ENCODE measurements at places on chromosomes 1 and 21.

DNA sequence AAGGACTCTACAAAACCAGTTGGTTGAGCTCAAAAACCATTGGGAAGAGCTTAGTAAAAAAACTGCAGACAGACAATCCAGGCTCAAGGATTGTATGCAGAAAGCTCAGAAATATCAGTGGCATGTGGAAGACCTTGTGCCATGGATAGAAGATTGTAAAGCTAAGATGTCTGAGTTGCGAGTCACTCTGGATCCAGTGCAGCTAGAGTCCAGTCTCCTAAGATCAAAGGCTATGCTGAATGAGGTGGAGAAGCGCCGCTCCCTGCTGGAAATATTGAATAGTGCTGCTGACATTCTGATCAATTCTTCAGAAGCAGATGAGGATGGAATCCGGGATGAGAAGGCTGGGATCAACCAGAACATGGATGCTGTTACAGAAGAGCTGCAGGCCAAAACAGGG lies 104.0 kb upstream of the BMP8A start:
- DNase-seq, result peak; percentile 79

GRCh38 chr1:63575340-63575826 lies 17.8 kb upstream of the PGM1 start:
- DNase-seq, result peak; percentile 30

DNA sequence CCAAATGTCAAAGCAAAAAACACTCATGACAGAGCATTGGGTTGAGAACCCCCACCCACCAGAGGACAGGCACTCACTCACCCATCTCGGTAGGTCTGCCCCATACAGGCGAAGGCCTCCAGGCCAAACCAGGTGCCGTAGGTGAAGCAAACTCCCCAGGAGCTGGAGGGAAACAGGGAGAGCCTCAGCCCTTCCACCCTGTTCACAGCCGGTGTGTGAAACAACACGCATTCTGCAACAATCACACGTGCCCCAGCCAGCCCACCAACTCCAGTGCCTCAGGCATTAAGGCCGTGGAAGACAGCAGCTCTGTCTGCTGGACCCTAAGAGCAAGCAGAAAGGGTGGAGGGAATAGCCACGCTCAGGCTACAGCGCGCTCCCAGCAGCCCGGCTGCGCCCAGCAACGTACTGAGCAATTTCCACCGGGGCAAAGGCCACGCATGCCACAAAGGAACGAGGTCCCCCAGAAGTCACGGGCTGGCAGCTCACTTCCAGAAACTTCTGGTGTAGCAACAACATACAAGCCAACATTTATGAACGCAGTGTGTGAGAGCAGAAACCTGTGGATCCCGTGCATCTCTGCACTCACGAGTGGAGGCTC lies 11.4 kb upstream of the SPATC1L start:
- no peak for DNase-seq

DNA sequence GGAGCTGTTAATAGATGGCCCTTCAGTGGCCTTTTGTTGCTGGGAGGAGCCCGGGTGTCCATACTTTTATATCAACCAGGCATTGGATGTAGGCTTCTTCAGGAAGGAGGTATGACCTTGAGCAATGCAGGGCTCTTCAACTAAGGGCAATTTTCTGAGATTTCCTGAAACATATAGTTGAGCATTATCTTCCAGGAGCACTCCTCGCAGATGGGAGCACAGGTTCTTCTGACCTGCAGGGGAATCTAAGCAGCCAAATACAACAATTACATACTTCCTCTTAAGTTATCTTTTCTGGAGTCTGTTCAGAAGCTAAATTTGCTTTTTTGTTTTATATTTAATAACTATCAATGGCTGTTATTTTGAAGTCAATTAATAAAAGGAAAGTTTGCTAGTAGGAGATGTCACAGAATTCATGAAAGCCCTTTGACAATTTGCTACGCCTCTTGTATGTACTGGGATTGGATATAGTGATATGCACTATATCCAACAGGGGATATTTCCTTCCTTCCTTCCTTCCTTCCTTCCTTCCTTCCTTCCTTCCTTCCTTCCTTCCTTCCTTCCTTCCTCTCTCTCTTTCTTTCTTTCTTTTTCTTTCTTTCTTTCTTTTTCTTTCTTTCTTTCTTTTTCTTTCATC lies 422.6 kb upstream of the NEGR1 start:
- no peak for DNase-seq

GRCh38 chr1:201408176-201408833 lies 9.2 kb upstream of the LAD1 start:
- DNase-seq, result peak; percentile 71

DNA sequence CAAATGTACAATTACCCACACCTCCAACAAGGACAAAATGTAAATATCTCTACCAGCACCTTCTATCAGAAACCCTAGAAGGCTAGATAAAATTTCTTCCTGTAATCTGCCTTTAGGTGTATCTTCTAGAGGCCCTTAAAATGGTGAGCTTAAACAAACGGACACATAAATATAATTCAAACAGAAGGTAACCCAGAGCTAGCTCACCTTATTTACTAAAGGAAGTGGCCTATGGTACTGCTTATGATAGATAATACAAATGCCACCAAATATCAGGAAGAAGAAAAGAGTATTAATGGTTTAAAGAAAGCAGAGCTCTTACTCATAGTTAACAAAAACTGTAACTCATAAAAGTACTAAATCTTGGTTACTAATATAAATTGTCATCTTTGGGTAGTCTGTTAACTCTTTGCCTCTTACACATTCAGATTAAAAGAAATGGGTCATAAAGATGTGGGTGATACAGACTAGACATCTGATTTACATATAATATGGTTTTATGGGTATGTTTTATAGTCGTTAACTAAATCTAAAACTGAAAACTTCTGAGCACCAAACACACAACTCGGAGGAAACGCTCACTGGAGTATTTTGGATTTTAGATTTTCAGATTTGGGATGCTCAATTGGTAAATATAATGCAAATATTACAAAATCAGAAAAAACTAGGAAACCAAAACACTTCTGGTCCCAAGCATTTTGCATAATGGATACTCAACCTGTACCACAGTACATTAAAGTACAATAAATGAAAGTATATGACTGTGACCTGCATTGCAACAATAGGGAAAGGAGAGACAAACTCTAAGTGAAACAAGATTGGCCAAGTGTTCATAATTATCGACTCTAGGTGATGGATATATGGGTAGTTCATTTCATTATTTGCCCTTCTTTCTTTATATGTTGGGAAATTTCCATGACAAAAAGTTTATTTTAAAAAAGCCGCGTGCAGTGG lies 23.2 kb downstream of the TRIT1 start:
- no peak for DNase-seq

GRCh38 chr1:20742671-20743070 lies 10.2 kb upstream of the SH2D5 start:
- DNase-seq, result no peak

- no peak for DNase-seq
Measured at GRCh38 chr1:174433451-174433850, 14.3 kb upstream of the GPR52 start.

DNA sequence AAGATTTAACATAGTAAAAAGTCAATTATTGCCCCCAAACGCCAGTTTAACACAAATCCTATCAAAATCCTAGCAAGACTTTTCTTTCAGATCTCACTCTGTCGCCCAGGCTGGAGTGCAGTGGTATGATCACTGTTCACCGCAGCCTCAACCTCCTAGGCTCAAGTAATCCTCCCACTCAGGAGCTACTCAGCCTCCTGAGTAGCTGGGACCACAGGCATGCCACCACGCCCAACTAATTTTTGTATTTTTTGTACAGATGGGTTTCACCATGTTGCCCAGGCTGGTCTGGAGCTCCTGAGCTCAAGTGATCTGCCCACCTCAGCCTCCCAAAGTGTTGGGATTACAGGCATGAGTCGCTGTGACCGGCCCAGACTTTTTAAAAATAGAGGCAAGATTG lies 4.8 kb downstream of the SNIP1 start:
- no peak for DNase-seq

DNA sequence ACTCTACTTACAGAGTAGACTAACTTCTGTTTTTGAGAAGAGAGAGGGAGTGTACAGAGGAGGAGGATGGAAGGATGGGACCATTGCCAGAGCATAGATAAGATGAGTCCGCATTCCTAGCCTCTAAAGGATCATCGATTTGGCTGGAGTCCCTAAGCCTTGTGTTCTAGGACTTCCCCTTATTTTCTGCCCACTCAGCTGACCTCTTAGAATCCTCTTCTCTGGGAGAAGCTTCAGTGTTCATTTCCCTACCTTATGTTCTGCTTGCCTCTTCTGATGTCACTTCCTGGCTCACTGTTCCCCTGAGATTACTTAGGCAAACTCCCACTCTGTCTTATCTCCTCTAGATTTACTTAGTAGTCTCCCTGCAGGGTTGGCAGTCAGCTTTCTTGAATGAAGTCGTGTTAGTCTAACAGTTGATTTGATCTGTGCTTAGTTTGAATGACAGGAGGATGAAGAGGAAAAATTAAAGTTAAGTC lies 156.7 kb downstream of the SYT2 start:
- no peak for DNase-seq

GRCh38 chr21:44949779-44950198 lies 10.0 kb downstream of the SLX9 start:
- peak; percentile 67 for DNase-seq

GRCh38 chr1:27116697-27117096 lies 38.2 kb downstream of the SLC9A1 start:
- DNase-seq, result no peak

DNA sequence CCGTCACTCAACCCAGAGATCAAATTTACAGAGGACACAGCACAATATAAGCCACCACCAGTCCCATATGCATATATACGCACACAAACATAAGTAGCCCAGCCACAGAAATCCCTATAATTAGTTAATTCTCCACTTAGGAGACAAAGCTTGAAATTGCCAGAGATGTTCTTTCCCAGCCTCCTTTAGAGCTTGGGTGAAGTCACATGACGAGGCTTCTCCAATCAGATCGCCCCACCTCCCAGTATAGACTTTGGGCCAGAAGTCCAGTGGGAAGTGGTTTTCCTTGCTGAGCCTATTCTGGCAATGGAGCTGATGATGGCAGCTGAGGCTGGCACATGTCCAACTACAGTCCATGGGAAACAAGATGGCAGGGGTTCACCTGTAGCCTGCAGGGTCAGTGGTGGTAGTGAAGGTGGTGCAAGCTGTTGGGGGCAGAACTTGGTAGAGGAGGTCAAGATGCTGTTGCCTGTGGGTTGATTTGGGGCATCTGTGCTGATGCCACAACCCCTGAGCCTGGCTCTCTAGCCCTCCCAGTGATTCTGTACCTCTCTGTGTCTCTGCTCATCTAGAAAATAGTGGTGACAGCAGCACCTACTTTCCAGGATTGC lies 535.9 kb downstream of the MATN1 start:
- no peak for DNase-seq

GRCh38 chr1:221881805-221882581 lies 140.1 kb upstream of the DUSP10 start:
- no peak for DNase-seq

- DNase-seq, result no peak
Measured at GRCh38 chr1:25614501-25615171, 2.0 kb upstream of the MAN1C1 start.

DNA sequence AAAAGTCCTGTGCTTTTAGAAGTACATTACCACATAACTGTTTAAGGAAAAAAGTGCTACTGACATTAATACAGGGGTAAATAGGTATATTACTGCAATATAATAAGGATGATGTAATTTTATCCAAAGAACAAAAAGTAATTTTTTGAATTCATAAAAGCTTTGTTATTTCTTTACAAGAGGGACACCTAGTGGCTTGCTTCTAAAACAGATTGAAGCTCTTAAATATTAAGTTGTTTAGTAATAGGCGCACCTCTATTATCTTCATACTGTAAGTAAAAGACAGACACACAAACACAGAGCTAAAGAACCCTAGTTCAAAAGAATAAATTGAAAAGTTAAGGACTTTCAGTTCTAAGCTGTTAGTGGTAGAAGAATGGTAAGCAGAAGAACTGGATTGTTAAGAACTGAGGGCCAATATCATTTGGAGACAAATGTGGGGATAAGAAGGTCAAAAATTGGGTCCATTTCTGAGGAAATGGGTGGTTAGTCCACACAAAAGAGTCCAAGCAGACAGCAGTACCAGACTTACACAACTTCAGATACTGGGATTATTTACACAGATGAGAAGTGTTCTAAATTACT lies 15.4 kb downstream of the ZNHIT6 start:
- peak; percentile 61 for DNase-seq

DNA sequence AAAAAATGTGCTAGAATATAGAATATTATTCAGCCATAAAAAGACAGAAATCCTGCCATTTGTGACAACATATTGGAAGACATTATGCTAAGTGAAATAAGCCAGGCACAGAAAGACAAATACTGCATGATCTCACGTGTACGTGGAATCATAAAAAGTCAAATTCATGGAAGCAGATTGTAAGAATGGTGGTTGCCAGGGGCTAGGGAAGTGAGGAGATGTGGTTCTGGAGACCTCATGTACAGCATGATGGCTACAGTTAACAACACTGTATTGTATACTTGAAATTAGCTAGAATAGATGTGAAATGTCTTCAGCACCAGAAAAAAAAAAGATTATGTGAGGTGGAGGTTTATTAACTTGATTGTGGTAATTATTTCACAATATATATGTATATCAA lies 166.4 kb downstream of the ZZZ3 start:
- DNase-seq, result no peak

GRCh38 chr1:201296352-201296751 lies 13.0 kb downstream of the PKP1 start:
- DNase-seq, result no peak

GRCh38 chr21:26833011-26833410 lies 12.2 kb downstream of the ADAMTS1 start:
- no peak for DNase-seq

DNA sequence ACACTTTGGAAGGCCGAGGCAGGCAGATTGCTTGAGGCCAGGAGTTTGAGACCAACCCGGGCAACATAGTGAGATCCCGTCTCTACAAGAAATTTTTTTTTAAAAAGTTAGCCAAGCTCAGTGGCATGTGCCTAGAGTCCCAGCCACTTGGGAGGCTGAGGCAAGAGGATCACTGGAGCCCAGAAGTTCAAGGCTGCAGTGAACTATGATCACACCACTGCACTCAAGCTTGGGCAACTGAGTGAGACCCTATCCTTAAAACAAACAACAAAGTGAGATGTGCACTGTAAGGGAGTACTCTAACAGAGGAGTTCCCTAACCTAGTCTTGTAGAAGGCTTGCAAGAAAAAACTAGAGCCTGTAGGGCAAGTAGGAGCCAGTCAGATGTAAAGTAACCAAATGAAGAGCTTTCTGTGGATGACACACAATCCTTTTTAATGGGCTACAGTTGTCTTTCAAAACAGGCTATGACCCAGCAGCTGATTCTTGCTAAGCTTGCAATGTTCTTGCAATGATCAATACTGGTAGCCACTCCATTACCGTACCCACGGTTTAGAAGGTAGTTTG lies 38.0 kb upstream of the SRP9 start:
- no peak for DNase-seq

GRCh38 chr1:106875622-106876021 lies 180.9 kb upstream of the PRMT6 start:
- DNase-seq, result no peak

- no peak for DNase-seq
Measured at GRCh38 chr1:53385276-53386225, 57.7 kb upstream of the LRP8 start.

DNA sequence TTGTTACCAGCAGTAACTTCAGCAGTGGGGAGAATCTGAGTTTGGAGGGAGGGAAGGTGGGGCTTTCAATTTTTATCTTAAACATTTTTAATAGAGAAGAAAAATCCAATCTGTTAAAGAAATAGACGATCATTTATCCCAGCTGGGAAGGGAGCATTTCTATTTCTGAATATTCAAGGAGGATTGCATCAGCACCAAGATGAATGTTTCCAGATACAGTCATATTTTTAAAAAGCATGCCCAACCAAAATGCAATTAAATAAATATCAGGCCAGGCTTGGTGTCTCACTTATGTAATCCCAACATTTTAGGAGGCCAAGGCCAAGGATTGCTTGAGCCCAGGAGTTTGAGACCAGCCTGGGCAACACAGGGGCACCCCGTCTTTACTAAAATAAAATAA lies 1.7 kb upstream of the ATP1A4 start:
- no peak for DNase-seq
